ENCODE measurements at places on chromosomes 4 and X.

DNA sequence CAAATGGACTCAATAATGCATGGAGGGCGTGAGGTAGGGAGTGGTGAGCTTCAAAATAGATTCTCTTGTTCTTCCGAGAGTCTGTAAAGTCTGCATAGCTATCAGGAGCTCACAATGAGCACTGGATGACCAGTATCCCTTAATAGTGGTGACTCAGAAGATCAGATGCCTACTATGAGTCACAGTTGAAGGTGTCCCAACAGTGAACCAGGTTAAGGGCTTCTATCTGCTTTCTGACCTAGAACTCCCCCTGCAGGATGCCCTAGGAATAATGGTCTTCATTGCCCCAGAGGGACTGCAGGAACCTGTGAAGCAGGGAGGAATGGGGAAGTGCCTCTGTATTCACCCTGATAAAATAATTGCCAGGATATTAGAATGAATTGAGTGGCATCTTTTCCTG is 22.1 kb downstream of the DGKK start:
- DNase-seq = no peak

GRCh38 chr4:118276580-118276979 is 76.2 kb downstream of the PRSS12 start:
- DNase-seq = no peak

- no peak for DNase-seq
These were observed 522.8 kb downstream of the GLUD2 start for GRCh38 chrX:121570072-121570841.

DNA sequence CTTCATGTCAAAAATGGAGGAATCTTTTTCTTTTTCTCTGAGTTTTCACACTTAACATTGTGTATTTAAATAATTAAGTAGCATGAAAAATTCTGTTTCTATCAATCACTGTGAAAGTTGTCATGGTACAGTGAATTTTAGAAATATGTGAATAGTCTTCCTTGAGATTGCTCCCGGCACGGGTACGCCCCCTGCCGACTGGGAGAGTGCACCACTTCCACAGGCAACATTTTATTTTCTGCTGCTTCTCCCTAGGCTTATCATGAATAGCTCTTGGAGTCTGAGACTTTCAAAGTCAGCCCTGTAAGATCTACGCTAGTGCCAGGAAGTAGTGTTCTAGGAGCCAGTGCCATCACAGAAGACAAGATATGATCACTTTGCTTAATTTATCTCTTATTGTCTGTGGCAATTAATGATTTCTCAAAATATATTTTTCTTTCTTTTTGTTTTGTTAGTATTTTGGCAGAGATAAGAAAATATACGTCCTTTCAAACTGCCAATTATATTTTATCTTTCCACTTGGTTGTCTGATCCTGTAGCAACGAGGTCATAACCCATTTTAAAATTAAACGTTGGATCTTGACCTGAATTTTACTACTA is 763.8 kb upstream of the AADAT start:
- peak; percentile 44 for DNase-seq

GRCh38 chr4:151540728-151541388 is 131.9 kb downstream of the FHIP1A start:
- DNase-seq = peak; percentile 31

Data from mucosa of gallbladder (tissue), 1 donor.